ENCODE measurements at places on chromosomes 1 and 21.

DNA sequence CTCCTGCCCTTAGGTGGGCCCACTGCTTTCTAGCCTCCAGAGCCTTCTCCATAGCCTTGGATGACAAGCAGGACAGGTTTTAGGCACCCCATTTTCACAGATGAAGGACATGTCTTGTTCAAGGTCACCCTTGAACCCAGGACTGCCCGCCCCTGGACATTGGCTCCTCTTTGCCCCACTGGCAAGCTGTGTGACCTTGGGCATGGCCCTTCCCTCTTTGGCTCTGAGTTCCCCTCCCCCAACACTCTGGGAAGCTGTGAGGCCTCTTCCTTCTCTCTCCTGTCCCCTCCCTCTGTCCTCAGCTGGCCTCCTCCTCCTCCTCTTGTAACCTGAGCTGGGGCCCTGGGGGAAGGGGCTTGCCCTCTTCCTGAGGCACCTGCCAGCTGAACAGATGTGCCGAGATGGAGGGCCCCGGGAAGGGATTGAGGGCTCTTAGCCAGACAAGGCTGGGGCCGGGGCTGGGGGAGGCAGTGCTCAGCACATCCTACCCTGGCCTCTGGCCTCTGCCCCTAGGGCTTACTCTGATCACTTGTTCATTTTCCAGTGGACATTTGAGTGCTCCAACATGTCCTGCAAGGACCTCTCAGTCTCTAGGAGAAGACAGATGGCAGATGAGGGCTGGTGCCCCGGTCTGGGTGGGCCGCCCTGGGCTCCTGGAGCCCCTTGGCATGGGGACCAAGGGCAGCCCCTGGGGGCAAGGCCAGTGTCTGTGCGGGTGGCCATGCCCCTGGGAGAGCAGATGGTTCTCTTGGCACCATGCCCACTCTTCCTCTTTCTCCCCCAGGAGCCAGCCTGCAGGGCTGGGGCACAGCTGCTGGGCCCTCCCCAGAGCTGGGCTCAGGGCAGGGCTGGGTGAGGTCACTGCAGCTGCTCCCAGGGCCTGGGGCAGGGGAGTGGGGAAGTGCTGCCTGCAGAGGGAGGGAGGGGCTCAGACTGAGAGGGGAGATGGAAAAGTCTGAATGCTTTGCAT is 10.7 kb downstream of the FOXO6 start:
- no peak for DNase-seq

DNA sequence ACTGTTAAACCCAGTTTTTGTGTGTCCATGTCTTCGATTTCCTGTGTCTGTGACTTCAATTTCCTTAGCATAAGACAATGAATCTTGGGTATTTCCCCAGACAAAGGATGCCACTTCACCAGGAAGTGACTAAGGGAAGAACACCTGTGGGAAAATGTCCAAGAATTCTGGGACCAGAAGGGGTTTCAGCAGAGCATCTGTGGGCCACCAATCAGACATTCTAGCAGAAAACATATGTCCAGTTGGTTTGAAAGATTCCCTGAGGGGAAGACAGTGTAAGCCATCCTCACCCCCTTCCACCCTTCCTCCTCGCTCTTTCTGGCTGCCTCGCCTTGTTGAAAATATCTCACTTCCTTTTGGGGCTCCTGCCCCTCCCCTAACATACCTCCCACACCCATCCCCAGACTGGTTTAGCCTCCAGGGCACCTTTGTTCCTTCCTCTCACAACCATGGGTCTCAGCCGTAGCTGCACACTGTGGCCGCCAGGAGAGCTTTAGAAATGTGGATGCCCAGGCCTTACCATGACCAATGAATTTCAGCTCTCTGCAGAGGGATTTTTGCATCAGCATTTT is 25.5 kb upstream of the IFNAR1 start:
- peak; percentile 13 for DNase-seq

GRCh38 chr1:230144758-230145504 is 77.9 kb downstream of the GALNT2 start:
- DNase-seq, result no peak

GRCh38 chr21:33301632-33302002 is 23.2 kb upstream of the IFNAR1 start:
- DNase-seq, result no peak

- peak; percentile 59 for DNase-seq
Observed at GRCh38 chr1:5514527-5515183, 477.6 kb downstream of the NPHP4 start.

GRCh38 chr1:165933446-165934170 is 106.2 kb downstream of the UCK2 start:
- no peak for DNase-seq

DNA sequence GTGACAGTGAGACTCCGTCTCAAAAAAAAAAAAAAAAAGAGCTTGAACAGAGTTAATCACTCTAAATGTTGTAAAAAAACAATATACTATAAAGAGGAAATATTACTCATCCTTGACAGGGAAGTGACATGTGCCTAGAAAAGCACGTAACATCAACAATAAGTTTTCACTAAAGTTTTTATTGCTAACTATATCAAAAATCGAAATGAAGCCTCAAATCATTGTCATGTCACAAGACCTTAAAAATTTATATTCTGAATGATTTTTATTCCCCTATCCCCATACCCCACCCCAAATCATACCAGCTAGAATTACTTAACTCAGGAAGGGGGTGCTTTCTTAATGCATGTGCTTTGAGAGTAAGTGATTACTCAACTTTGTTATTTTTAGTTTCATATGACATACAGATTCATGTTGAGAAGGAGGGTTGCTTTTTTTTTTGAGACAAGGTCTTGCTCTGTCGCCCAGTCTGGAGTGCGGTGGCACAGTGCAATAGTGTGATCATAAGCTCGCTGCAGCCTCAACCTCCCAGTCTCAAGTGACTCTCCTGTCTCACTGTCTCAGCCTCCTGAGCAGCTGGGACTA is 53.6 kb upstream of the MUTYH start:
- no peak for DNase-seq

- peak; percentile 10 for DNase-seq
Observed at GRCh38 chr1:192809307-192810252, 741 bp downstream of the RGS2 start.

DNA sequence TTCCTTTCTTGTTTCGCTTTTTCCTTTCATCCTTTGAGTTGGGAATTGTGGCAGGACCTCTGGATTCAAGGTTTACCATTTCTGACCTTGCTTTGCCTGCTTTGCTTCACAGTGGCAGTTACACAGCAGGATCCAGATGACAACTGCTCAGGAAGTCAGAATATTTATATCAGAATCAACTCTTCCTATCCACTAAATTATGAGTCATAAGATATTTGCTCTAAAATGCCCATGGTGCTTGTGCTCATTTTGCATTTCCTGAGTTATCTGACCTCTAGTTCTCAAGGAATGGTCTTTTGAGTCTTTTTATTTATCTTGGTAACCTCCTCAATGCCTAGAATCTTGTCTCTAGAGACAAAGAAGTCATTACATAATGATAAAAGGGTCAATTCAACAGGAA is 290.8 kb downstream of the LRRC7 start:
- no peak for DNase-seq

DNA sequence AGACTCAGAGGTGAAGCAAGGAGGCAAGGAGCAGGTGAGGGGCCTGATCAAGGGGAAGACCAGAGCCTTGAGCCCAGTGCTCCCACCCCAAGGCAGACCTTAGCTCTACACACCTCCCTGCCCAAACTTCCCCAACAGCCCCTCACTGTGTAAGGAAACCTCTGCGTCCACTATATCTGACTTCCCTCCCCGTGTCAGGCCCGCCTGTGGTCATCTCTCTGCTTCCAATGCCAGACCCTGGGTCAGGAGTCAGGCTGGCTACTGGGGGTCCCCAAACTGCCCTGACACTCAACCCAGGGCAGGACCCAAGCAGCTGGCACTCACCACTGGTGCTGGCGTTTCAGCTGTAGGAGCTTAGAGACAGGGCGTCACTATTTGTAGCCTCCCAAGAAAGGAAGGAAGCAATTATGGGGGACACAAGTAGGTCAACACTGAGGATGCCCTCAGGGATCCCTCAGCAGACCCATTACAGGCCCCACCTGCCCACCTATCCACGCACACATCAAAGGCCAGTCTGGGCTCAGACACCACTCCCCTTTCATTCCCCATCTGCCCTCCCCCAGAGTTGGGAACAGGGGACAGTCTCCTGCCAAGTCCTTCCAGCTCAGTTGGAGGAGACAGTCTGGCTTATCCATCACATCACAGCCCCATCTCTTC is 811 bp upstream of the S100A3 start:
- DNase-seq, result no peak

DNA sequence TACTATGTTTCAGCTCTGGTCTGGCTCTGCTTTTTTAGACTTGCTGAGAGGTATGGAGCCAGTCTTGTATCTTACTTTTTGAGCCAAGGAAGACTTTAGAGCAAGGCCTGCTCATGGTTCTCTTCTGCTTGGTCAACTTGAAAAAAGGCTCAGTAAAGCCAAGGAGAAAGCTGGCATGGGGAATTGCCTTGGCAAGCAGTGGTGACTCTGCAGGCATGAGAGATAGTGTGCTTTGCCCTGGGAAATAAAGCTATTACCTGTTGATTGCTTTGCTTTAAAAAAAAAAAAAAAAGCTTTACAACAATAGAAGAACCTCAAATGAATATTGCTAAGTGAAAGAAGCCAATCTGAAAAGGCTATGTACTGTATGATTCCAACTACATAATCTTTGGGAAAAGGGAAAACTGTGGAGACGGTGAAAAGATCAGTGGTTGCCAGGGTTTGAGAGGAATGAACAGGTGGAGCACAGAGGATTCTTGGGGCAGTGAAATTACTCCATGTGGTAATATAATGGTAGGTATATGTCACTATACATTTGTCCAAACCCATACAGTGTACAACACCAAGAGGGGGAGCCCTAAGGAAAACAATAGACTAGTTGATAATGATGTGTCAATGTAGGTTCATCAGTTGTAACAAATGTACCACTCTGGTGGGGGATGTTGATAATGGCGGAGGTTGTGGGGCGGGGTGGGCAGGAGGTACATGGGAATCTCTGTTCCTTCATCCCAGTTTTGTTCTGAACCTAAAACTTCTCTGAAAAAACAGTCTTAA is 87.6 kb downstream of the HMCN1 start:
- DNase-seq, result no peak

GRCh38 chr1:19940486-19941205 is 17.2 kb upstream of the PLA2G2E start:
- DNase-seq, result no peak

- no peak for DNase-seq
Observed at GRCh38 chr1:110440877-110441276, 10.1 kb upstream of the PROK1 start.

- DNase-seq, result no peak
Observed at GRCh38 chr1:162417650-162418049, 5.7 kb upstream of the SH2D1B start.

DNA sequence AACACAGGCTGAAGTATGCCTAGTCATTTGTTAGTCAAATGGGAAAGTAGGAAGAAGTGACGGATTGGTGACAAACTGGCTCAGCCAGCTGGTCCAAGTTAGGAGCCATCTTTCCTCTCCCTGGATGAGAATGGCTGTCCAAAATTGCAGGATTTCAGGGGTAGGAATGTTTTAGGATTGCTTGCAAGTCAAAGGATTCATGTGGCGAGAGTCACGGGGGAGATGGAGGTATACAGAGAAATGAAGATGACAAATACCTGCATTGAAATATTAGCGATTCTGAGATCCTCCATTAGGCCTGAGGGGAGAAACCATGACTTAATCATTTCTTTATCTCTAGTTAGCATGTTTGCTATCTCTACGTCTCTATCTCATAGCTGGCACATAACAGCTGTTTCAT is 41.8 kb upstream of the PIGC start:
- no peak for DNase-seq

DNA sequence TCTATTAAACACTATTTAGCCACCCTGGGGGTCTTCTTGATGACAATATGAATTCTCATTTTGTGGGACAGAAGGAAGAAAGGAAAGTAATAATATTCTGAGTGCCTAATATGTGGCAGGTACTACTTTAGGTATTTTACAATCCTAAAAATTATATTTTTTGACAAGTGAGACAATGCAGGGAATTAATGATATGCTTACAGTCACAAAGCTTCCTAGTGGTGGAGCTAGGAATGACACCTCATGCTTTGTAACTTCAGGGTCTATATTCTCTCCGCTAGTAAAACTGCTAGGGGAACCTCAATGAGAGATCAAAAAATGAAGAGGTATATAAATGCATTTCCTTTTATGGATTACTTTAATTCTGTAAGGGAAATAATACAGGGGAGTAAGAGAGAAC is 44.3 kb downstream of the TPR start:
- no peak for DNase-seq

DNA sequence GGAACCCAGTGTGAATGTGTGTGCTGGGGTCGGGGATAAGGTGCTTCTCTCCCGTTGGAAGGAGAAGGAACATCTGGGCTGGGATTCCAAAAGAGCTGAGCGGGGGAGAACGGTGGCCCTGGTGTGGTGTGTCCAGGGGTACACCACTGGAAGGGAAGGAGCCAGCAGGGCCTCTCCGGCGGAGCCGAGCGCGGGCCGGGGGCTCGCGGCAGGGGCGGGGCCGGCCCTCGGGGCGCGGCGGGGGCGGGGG is 231 bp upstream of the RPS6KA1 start:
- no peak for DNase-seq

DNA sequence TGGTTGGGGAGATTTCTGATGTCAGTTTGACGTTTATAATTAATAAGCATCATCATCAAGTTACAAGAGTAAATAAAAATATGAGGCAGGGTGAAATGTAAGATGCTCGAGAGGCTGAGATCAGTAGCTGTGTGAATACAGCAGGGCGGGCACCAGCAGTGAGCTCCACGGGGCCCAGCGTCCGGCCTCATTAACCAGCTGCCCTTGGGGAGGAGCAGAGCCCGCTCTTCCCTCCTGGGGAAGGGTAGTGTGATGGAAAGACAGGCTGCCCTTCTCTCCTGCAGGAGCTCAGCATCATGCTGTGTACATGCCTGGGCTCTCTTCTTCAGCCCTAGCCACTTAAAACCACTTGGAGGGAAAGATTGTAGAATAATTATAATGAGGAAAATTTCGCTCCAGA is 23.4 kb downstream of the PDE9A start:
- no peak for DNase-seq

GRCh38 chr1:245054507-245055270 is 100.1 kb upstream of the KIF26B start:
- no peak for DNase-seq

- DNase-seq, result no peak
Observed at GRCh38 chr1:73491621-73492020, 706.4 kb downstream of the LRRIQ3 start.
